ENCODE measurements at places on chromosomes 6 and 20. TPM values are rescaled to one million over a fixed set of nuclear protein-coding genes. Genes with fewer than 3 reads are reported as not detected.

DNA sequence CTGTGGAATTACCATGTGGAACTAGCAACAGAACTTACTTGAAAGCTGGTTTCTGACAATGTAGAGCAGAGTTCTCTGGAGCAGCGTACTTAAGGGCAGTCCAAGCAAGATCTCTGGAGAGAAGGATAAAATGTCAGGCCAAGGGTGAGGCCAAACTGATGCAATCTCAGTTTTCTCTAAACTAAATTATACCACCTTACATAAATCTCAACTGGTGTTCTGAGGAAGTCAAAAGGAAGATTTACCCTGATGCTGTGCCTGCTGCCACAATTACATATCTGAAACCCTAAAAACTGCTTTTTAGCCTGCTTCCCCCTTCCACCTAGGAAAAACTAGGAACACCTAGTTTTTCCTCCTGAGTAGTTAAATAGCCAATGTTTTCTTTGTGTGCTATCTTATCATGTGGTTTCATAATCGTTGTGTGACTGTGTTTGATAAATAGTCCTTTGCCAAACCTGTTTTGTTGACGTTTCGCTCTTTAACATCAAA is 28.1 kb downstream of the NCOA7 start:
- DNase-seq: no peak

The PTCRA gene
- not detected for total RNA-seq

The BRD2 gene
- total RNA-seq: 125 TPM

DNA sequence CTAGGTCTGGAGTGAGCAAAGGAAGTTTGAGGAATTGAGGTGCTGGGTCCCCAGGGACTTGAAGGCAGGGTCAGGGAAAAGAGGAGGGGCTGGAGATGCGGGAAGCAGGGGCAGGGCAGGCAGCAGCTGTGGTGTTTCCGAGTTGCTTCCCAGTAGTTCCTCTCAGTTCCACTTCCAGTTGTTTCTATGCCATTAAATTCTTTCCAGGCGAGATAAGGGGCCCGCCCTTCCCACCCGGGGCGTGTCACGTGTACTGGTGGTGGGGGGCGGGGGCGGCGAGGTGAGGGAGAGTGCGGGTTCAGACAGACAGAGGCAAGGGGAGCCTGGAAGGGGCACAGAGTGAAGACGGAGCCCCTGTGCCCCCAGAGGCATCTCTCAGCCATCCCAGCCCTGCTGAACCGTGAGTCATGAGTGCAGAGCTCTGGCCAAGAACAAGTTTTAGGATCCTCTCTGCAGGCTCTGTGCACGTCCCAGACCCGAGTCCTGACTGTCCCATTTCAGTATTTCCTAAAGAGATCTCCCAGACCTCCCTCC is 977 bp downstream of the TNXB start:
- DNase-seq: no peak

All from HT1080 (cell line).